ENCODE measurements at places on chromosomes 16 and 17. TPM values are rescaled to one million over a fixed set of nuclear protein-coding genes. Genes with fewer than 3 reads are reported as not detected.

- H3K27me3 ChIP-seq, result no peaks in the 10 kb centered on the region
- no peak overlapping the region for H3K27ac ChIP-seq
- H3K36me3 ChIP-seq, result peaks cover 32% of the 10 kb centered on the region
- H3K4me3 ChIP-seq, result no peak overlapping the region
- DNase-seq, result no peak
Observed at GRCh38 chr17:37041932-37042331, 93.2 kb downstream of the AATF start.

DNA sequence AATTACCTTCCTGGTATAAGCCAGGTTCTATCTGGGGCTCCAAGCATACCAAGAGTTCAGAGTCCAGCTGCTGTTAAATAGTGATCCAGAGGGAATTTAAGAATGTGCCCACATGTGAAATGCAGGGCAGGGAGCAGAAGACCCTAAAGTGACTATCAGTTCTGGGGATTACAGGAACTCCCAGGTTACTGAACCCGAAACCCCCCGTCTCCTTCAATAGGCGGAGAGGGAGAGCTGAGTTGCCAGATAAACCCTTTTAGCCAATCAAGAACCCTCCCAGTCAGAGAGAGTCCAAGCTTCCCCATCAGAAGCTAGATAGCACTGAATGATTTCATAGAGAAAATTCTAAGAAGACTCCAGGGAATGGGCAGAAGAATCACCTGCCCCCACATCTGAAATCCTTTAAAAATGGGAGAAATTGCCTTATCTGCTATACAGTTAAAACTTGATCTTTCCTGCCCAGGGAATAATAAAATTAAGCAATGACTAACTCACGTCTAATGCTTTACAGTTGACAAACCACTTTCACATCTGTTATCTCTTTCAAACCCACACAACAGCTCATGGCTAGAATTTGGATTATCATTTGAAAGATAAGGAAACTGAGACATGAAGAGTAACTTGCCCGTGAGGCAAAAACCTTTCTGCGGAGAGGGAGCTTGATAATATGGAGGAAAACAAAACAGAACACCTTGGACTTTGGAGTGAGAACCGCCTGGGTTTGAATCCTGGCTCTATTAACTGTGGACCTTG is 10.2 kb downstream of the NOG start:
- H3K4me3 ChIP-seq, result no peak overlapping the region
- H3K27ac ChIP-seq, result no peak overlapping the region
- no peaks in the 10 kb centered on the region for H3K36me3 ChIP-seq
- DNase-seq, result no peak
- H3K27me3 ChIP-seq, result peaks cover 37% of the 10 kb centered on the region

DNA sequence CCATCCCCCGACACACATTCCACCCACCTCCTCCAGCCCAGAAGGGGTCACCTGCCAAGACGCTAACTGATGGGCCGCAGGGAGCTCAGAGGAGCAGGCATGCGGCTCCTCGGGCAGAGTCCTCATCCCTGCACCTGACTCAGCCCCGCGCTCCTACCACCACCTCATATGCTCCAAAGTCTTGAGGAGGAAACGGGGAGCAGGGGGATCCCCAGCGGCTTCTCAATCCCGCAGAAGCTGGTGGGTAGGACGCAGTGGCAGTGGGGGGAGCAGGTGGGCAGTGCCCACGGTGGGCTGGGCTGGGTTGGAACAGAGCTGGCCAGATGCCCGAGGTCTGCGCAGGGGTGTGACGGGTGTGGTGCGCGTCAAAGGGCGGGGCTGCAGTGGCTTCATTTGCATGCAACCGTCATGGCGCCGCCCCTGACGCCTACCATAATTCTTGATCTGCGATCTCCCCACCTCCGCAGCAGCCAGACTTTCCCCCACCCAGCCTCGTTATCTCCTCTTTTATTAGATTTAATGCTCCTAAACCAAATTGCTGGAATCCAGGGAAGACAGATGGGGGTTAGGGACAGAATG is 39.0 kb upstream of the EMP2 start:
- H3K4me1 ChIP-seq, result peaks cover 27% of the 10 kb centered on the region
- no peaks in the 10 kb centered on the region for H3K36me3 ChIP-seq
- no peak for DNase-seq
- no peaks in the 10 kb centered on the region for H3K27me3 ChIP-seq
- peak overlapping the region; percentile 39 for H3K27ac ChIP-seq
- peak overlapping the region; percentile 23 for H3K4me3 ChIP-seq

The MYH8 gene
- not detected for total RNA-seq

The EPOP gene
- 7.3 TPM for total RNA-seq

The EFCAB13 gene
- total RNA-seq, result 12.9 TPM

The SOST gene
- total RNA-seq, result not detected

Measured in esophagus muscularis mucosa (tissue), 4 donors.